GM04504 (cell line): ENCODE measurements at places on chromosomes 11 and 22.

DNA sequence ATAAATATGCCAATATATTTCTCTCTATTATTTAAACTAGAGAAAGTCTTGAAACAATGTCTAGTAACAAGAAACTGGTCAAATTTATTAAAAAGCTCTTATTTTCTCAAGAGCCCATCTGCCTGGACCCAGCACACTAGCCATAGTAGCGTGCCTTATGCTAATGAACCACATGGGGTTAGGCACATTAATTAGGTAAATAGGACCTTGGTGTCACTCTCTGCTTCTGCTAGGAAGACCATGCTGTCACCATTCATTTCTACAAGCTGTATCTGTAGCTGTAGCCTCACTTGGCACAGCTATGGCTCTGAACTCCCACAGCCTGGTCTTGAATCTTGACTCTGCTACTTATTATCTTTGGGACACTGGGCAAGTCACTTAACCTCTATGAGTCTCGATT lies 390.5 kb downstream of the NELL1 start:
- no peak for DNase-seq

- DNase-seq = no peak
Observed at GRCh38 chr22:36182857-36183256, 18.8 kb downstream of the APOL4 start.

DNA sequence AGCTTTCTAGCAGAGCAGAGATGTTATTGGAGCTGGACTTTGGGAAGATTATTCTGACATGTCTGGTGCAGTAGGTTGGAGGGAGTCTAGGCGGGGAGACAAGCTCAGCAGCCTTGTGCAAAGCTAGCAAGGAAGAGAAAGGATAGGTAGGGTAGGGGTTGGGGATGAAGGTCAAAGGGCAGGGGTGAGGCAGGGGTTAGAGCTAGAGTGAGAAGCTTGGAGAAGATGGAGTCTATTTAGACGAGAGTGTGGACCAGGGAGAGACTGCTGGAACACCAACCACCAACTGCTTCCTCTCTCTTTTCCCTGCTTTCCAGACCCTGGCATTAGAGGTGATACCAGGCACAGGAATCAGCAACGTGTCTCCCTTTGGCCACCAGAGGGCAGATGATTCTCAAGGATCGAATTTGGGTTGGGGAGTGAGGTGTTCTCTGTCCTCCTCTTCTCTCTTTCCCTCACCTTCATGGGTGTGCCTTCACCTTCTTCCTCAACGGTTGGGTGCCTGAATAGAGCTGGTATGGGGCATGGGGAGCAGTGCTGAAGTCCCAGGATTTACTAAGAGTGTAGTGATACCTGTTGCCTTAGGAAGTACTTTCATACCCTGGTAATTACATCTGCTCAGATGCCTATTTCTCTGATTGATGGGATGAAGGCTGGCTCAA lies 1.8 kb upstream of the MARK2 start:
- DNase-seq = no peak

GRCh38 chr11:128283451-128283850 lies 303.9 kb downstream of the ETS1 start:
- DNase-seq = no peak

DNA sequence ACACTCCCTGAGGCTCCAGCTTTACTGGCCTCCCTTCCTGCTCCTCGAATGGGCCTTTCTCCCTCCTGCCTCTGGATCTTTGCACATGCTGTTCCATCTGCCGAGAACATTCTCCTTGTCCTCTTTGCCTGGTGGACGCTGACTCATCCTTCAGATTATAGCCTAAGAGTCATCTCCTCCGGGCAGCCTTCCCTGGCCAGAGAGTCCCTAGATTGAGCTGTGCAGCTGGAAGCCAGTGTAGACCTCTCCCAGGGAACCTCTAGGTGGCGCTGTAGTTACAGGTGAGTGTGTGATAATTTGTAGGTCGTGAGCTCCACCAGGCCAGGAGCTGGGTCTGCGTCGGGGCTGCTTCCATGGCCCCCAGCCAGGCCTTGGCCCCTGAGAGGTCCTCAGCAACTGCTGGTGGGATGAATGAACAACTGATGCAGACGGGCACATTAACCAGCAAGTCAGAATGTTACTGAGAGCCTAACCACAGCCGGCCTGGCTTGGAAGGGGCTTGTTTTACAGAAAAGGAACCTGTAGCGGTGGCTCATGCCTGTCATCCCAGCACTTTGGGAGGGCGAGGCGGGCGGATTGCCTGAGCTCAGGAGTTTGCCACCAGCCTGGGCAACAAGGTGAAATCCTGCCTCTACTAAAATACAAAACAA lies 8.7 kb downstream of the PNPLA5 start:
- no peak for DNase-seq

DNA sequence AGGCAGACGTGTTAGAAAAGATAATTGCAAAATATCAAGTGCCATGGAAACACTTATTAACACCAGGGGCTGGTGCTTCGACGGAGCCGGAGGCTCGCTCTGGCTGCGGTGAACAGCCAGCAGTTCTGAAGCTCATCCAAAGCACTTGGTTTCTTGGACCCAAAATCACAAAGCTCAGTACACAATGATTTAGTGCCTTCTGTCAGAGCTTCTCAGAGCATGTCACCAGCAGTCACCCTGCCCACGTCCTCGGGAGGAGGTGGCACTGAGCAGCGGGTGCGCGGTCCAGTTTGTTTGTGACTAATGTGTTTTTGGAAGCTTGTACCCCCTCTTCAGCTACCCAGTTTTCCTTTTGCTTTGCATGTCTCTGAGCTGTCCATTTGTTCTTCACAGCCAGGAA lies 58.7 kb upstream of the KIRREL3 start:
- DNase-seq = no peak

DNA sequence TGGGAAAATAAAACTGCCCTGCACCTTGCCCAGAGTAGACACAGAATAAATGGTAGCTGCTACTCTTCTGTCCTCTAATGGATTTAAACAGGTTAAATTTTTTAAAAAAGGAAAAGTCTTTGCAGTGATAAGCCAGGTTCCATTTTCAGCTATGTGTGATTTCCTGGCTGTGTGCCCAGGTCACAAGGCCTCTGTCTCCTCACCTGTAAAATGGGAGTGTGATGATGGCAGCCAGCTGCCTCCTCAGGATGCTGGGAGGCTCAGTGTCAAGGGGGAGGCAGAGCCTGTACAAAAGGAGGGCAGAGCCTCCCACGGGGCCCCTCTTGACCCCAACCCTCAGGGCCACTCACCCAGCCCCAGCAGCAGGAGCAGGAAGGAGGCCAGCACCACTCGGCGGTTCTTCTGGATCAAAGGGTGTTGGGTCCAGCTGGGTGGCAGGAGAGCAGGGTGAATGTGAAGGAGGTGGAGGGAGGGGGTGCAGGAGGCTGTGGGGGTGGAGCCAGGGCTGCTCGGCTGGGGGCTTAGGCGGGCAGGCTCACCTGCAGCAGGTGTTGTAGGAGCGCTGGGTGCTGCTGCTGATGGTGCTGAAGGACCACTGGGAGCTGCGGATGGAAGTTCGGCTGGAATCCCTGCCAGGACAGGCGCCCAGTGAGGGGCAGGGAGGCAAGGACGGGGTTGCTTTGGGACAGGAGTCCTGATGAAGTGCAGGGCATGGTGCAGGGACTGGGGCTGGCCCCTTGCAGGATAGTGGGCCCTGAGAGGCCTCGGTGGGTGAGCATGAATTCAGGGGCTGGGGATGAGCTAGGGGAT lies 1.9 kb downstream of the TMEM134 start:
- DNase-seq = no peak

DNA sequence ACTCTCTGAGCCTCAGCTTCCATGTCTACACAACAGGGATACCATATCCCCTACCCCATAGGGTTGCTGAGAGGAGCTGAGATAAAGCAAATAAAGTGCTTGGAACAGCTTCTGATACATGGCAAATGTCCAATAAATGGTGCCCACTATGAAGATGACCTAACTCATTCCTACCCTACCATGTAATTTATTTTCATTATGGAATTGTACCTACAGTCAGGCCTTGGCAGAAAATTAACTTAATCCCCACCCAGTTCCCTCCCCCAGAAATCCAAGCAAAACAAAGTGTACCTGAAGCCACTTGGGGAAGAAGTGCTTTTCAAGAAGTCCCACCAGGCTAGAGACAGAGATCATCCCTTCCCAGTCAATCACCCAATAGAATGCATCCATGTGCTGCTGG lies 10.8 kb downstream of the SRRD start:
- no peak for DNase-seq

DNA sequence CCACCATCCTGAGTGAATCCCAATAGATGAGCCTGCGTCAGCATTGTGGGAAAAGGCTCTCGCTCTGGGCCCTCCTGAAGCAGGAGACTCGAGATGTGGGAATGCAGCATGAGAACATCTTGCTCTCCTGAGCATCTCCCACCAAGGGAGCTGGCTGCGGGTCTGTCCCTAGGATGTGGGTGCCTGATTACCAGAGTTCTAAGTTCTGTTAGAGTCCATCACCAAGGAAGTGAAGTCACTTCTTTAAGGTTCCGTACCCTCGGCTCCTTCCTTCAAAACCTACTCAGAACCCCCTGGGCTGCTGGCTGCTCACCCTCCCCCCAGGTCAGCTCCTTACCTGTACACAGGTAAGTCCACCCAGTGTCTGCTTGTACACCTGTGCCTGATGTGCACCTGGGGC lies 100.5 kb upstream of the IGLL5 start:
- no peak for DNase-seq

DNA sequence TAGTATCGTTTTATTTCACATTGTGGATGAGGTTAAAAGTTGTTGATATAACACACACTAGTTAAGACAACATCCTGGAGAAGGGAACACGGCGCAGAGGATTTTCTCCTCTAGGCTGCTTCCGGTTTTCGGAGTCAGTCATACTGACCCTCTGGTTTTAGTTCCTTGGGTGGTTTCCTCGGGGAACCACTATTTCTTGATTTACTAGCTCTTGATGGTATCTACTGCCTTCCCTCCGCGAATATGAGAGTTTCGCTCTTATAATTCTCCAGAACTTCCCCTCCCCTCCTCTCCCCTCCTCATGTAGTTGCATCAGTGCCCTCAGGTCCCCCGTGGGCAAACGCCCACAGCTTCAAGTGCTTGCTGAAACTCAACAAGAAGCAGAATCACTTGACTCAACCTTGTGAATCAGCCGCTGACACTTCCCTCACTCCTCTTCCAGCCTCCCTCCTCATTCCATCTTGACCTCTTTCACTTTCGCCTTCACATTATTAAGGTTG lies 15.9 kb upstream of the APOBEC3A start:
- DNase-seq = no peak

- no peak for DNase-seq
Observed at GRCh38 chr11:23836981-23837380, 659.9 kb upstream of the LUZP2 start.

GRCh38 chr11:103487113-103487512 lies 377.9 kb downstream of the DYNC2H1 start:
- DNase-seq = no peak

GRCh38 chr22:35257002-35257320 lies 332 bp upstream of the HMGXB4 start:
- DNase-seq = no peak

DNA sequence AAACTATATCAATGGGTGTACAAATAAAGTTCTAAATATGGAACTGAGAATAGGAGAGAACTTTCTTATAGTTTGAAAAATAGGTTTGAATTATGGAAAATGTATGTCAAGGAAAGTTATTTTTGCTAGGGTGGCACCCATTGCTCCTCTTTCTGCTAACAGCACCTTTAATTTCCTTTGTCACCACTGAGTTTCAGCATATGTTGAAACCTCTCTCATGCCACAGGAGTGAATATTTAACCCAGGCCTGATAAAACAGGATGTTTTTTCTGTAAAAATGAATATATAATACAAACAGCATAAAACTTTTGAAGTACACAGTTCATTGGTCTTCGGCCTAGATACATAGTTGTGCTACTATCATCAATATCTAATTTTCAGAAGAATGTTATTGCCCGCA lies 385.5 kb upstream of the ANO5 start:
- DNase-seq = no peak

DNA sequence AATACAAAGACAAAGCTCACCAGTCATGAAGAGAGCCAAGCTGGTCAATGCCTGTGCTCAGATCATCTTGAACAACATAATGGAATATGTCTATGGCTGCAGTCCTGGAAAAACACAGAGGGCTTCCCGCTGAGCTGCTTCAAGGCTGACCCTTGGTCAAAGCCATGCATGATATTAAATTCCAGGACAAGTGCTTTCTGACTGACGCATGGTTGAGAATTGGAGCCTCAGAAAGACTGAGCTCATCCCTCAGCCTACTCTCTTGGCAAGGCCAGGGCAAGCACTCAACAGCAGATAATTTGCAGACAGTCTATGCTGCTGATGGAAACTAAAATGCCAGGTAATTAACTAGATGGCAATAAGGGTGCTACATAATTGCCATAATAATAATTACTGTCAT lies 89.2 kb downstream of the GALNT18 start:
- DNase-seq = no peak

- no peak for DNase-seq
Observed at GRCh38 chr22:44186121-44186510, 5.4 kb downstream of the PARVG start.

DNA sequence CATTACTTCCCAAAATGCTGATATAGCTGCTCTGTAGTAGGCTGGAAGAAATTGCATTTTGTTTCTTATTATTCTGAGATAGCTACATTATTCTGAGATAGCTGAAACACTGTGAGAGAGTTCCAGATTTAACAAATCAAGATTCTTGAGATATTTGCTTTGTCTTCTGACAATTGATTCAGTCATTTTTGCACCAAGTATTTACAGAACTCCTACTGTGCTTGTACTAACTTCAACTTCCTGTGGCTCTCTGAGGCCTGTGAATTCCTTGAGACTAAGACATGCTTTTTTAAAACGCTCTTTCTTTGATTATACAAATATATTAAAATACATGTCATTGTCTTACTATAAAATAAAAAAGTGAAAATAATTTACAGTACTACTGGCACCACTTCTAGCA lies 52.7 kb downstream of the USP47 start:
- DNase-seq = no peak
